Placental pericyte (primary cell): ENCODE measurements at places on chromosomes 1 and 21. TPM values are rescaled to one million over a fixed set of nuclear protein-coding genes. Genes with fewer than 3 reads are reported as not detected.

The OR6K3 gene
- not detected in 2 replicates for total RNA-seq

The KCNJ15 gene
- total RNA-seq: 1.8 and 6.0 TPM in 2 replicates

The MPL gene
- total RNA-seq: 0.86 TPM in 1 of 2 replicates, not detected in the other

The CCDC185 gene
- total RNA-seq: not detected in 2 replicates

The ZYG11A gene
- total RNA-seq: 1.1 and 1.8 TPM in 2 replicates

The MCOLN2 gene
- 0.29 and 0.88 TPM in 2 replicates for total RNA-seq

The SSX2IP gene
- total RNA-seq: 6.6 and 21.6 TPM in 2 replicates

The TAS1R3 gene
- 0.14 and 1.3 TPM in 2 replicates for total RNA-seq

The AMY2B gene
- total RNA-seq: 0.66 and 1.9 TPM in 2 replicates

The S100A14 gene
- total RNA-seq: not detected in 2 replicates

The OR2AK2 gene
- not detected in 2 replicates for total RNA-seq

The PDZK1IP1 gene
- total RNA-seq: not detected in 2 replicates

The PSMB4 gene
- total RNA-seq: 356 and 363 TPM in 2 replicates

The CD164L2 gene
- not detected in 2 replicates for total RNA-seq

The GJA9 gene
- total RNA-seq: not detected in 2 replicates

The GJC2 gene
- total RNA-seq: 2.4 and 3.0 TPM in 2 replicates

The COL9A2 gene
- 0.14 and 1.8 TPM in 2 replicates for total RNA-seq

The FAM177B gene
- total RNA-seq: 0.29 TPM in 1 of 2 replicates, not detected in the other

The C1orf226 gene
- total RNA-seq: 0.29 and 1.5 TPM in 2 replicates
